Endodermal cell (in vitro differentiated cells): ENCODE measurements at places on chromosomes 5 and 9. TPM values are rescaled to one million over a fixed set of nuclear protein-coding genes. Genes with fewer than 3 reads are reported as not detected.

The FOXB2 gene
- not detected in 2 replicates for total RNA-seq

The FGF18 gene
- total RNA-seq, result 0.32 to 0.44 TPM (median 0.35 TPM) in 3 replicates

GRCh38 chr5:149151717-149152116 is 10.4 kb downstream of the ABLIM3 start:
- DNase-seq, result peak; percentile 53

DNA sequence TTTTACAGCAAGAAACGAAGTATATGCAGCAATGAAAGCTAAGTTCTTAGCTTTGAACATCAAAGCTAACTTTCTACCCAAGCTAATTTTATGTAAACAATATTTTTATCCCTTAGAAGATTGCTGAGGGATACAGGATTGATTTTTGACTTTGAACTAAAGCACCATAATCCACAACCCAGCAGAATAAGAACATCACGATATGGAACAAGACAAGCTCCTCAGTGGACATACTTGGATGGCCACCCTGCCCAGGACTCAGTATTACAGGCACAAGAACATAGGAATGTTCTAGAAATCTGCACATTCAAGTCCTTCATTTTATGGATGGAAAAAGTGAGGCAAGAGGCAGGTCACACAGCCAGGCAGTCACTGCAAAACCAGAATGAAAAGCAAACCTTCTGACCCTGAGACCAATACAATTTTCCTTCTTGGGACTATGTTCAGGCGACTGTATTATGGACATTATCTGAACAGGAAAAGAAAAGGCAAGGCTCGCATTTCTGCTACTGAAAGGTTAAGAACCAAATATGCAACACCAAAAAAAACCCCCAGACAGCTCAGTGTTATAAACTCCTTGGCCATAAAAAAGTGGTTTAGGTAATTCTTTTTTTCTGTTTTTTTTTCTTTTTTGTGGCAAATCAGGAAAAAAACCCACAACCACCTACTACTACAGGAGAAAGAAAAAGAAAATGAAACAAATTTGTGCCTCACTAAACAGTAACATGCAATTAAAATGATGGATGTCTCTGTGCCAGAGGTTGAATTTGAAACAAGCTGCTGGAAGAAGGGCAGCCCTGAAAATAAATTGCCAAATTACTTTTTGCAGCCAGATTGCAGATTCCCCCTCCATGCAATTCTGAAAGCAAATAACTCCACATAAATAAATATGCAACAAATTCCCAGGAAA is 25.4 kb downstream of the EPB41L4B start:
- no peak for DNase-seq

DNA sequence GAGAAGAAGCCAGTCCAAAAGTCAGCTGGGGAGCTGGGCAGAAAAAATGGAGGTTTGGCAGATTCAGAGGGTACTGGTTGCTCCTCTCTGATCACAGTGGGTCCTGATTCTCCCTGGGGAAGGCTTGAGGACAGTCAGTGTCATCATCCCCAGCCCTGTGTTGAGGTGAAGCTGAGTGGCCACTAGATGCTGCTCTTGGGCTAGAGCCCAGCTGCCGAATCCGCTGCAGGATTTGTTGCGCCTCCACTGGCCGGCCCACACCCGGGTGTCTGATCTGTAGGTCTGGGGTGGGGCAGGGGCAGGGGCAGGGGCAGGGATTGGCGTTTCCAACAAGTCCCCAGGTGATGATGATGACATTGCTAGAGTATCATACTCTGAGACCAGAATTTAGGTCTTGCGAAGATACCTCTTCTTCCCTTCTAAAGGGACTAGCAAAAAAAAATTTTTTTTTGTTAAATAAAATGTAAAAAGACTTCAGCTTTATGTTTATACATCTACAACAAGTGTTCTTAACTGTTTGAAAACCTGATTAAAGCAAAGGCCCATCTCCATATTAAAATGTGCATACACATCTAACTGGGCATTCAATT is 106.8 kb downstream of the PDE6A start:
- peak; percentile 93 for DNase-seq

- no peak for DNase-seq
Observed at GRCh38 chr5:141701360-141702119, 19.5 kb upstream of the ARAP3 start.

- no peak for DNase-seq
Observed at GRCh38 chr9:97900103-97900737, 22.1 kb downstream of the TRMO start.

DNA sequence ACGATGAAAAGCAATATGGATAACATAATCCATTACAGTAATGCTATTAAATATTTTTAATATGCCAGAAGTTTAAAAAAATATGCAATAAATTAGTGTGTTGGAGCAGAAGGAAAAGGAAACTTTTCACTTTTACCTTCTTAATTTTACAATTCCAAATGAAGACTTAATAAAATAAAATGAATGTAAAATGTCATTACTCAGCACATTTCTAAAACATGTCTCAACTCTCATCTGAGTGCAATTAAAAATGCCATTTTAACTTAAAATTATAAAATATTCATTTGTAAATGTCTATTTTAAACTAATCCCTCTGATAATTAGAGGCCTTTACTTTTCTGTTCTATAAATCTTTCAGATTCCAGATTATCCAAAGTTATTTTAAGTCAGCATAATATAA is 733.4 kb downstream of the DNAH5 start:
- no peak for DNase-seq
